ENCODE measurements at places on chromosomes 11 and 22.

DNA sequence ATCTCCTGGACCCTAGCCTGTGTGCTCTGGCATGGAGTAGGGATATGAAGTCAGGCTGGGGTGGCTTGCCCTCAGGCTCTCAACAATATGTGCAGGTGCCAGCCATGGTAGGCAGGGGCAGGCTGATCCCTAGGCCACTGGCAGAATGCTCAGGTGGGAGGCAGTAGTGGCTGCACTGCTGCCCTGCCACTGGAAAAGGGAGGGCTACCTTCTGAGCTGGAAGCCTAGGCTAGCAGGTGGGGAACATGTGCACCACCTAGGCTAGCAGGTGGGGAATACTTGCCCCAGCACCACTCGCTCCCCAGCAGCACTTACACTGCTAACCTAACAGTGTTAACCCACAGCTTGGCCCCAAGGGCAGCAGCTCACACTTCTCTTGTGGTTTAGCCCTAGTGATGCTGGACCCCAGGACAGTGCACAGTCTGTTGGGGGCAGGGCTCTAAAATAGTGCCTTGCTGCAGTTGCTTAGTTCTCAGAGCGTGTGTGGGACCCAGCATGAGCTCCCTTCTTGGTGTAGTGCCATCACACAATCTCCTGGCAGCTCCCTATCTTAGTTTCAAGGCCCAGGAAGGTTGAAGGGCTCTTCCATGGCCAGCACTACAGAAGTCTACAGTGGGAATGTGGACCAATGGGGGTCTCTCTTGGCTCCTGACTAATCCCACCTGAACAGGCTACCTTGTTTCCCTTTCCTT lies 130.8 kb downstream of the FCHSD2 start:
- no peak for DNase-seq

DNA sequence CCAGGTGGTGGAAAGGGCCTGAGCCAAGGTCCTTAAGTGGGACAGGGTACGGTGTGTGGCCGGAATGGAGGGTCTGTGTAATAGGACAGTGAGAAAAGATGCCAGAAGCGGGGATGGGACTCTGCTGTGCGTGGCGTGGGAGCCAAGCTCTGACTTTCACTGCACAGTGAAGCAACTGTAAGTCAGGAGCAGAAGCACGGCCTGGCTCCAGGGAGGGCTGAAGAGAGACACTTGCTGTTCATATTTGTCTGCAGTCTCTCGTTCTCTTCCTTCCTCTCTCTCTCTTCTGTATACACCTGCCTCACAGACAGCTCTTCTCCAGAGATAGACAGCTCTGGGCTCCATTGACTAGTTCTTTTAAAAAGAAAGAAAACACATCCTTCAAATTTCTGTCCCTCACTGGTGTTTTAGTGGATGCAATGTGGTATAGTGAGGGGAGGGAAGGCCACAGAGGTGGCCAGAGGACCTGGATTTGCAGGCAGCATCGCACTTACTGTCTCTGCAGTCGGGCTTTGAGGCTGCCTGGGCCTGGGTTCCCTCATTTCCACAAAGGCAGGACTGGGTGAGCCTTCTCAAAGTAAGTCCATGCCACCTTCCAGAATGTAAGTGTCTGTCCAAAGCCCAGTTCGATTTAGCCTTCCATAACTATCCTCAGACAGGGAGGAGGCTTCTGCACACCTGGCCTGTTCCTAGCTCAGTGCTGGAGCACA lies 2.1 kb downstream of the IL17RA start:
- no peak for DNase-seq

- peak; percentile 57 for DNase-seq
Observed at GRCh38 chr11:130314184-130314749, 450 bp downstream of the ZBTB44 start.

DNA sequence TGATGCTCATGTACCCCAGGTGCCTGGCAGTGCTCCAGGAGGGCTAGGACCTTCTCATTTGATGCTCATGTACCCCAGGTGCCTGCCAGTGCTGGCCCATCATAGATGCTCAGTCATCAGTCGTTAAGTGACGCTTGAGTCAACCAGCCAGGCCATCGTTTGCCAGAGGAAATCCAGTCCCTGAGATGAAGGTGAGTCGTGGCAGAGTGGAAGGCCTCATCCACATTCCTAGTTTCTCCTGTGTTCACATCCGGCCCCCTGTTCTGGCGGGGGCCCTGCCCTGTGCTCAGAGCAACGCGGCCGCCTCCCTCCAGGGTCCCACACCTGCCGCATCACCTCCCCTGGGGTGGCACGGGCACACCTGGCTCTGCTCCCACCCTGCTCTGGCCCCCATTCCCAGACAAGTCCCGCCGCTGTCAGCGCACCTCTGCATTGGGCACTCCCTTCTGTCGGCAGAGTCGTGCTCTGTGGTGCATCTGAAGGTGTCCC lies 279.9 kb downstream of the BRD1 start:
- DNase-seq: no peak

DNA sequence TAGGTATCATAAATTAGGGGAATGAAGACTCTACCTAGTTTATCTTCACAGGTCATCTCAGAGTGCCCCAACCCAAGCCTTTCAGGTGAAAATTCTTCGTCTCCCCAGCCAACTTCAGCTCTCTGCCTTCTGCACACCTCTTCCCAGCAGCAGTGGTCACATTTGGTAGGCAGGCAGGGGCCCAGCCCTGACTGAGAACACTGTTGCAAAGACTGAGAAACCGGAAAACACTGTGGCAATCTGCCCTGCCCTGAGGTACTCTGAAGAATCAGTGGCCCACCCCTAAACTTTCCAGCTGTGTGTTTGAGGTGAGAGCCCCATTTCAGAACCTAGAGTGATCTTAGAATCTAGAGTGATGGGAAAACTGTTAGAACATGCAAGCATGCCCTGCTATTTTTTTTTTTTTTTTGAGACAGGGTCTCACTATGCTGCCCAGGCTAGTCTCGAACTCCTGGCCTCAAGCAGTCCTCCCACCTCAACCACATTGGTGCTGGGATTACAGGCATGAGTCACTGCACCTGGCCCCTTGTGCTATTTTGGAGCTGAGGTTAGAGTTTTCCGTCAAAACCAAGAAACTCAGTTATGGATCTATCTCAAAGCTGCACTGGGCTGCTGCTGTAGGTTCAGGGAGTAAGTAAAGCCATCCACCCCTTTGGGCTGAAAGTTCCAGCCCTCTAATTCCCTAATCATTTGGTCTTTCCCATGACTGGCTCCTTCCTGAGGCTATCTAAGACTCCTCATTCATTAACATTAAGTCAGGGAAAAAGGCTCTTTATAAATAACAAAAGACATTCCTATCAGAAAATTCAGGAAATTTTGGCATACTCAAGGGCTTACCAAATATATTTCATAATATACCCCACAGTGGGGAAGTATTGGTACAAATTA lies 1.7 kb upstream of the LDHA start:
- no peak for DNase-seq

GRCh38 chr22:23118647-23119493 lies 22.9 kb downstream of the RSPH14 start:
- no peak for DNase-seq

- DNase-seq: no peak
Observed at GRCh38 chr22:36660510-36660840, 43.1 kb downstream of the CACNG2 start.

- DNase-seq: no peak
Observed at GRCh38 chr11:14330881-14331280, 28.1 kb downstream of the RRAS2 start.

DNA sequence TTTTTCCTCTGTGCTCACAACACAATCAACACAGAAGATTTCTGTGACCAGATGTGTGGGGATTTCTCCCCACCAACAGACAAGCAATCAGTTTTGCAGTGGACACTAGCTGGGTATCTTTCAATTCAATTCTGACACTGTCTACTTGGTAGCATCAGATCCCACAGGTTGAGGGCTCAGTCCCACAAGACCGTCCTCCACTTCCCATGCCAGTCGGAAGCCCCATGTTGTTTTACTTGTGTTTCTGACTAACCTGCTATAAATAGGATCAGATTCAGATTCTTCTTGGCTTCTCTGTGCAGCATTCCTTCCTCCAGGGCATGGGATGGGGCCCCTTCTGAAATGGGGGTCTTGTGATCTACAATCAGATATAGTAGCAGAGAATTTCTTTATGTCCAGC lies 19.6 kb downstream of the ACER3 start:
- no peak for DNase-seq

GRCh38 chr11:66218846-66219620 lies 49.4 kb upstream of the RAB1B start:
- DNase-seq: no peak

DNA sequence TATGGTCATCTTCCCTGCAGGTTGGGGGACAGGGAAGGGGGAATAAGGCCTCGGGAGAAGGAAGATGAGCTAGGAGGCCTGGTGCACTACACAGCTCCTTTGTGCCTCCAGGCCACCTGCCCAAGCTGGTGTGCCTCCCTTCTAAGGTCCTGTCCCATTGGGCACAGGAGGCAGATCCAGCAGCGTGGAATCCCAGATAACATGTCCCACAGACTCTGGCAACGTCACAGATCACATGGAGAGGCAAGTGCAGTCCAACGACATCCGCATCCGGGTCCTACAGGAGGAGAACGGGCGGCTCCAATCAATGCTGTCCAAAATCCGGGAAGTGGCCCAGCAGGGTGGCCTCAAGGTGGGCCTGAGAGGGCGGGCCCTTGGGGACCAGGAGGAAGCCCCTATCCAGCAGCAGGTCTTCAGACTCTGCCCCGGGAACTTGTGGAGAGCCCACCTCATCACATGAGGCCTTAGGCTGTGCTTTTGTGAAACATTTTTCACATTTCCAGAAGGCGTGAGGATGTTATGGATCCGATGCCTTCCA lies 11.8 kb downstream of the RNF215 start:
- DNase-seq: no peak

- DNase-seq: no peak
Observed at GRCh38 chr22:30863081-30863833, 105.3 kb downstream of the MORC2 start.

GRCh38 chr11:28338371-28338770 lies 230.2 kb downstream of the METTL15 start:
- no peak for DNase-seq

- DNase-seq: no peak
Observed at GRCh38 chr11:2390725-2391151, 9.8 kb upstream of the TSSC4 start.

Measured in effector CD4-positive, alpha-beta T cell (primary cell).